ENCODE measurements at places on chromosomes 13 and 19.

DNA sequence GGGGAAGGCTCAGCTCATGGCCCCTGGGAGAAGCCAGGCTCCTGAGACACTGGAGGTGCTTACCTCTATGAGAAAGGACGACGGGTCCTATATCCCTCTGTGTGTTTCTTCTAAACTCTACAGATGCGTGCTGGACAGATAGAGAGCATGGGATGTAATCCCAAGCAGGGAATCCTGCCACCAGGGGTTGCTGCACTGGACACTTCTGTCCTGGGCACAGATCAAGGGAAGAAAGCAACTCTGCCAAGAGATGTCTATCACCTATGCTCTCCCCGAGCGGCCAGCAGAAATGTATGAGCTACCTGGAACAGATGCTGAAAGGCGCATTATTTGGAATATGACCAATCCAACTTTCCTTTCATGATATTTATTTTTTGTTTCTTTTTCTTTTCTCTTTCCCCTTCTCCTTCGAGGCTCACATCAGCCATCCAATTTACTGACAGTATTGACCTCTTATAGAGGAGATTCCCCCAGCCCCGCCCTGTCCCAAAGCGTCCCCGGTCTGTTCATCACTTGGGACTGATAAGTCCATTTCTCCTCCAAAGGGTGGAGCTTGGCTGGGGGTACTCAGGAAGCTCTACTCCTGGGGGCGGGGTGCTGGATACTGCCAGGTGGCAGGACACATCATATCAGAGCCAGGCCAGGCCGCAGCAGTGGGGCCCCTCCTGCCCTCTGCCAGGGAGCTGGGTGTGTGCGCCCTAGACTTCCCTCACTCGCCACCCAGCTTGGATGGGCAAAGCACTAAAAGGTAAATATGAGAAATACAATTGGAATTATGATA is 34.2 kb downstream of the TSHZ3 start:
- DNase-seq = no peak

GRCh38 chr19:48598996-48599700 is 7.4 kb upstream of the SPACA4 start:
- no peak for DNase-seq

DNA sequence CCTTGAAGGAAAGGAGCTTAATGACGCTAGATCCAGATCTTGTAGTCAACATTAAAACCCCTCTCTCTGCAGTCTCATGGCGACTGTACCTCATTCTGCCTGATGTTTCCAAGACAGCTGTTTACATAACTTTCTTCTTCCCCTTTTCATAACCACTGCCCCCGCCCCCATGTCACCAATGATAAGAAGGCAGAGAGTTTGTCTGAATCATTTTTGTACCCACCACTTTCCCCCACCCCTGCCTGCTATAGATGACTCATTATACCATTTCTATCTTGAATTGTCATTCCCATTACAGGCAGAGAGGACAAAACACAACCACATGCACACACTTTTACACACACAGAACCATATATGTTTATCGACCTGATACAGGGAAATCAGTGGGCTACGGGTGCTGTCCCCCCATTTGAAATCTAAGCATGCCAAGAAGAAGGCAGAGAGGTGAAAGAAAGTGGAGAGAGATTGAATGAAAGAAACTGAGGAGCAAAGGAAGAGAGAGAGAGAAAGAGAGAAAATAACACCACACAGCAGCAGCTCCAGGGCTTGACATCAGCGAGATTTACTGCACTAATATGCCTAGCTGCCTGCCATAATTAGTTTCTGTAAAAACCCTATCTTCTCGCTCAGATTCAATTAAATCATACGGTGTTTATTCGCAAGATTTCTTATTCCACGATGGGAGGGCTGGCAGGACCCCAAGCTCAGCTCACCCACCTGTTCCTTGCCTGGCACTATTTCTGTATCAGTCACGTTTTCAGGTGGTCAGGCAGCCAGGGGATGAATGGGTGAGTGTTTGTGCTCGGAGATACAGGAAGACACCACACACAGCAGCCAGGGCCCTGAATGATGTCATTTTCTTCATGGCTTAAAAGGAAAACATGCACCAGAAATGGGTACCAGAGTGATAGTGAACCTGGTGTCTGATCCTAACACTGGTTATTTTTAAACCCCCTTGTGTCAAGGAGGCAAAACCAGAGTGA is 114.3 kb upstream of the SERP2 start:
- peak; percentile 81 for DNase-seq

DNA sequence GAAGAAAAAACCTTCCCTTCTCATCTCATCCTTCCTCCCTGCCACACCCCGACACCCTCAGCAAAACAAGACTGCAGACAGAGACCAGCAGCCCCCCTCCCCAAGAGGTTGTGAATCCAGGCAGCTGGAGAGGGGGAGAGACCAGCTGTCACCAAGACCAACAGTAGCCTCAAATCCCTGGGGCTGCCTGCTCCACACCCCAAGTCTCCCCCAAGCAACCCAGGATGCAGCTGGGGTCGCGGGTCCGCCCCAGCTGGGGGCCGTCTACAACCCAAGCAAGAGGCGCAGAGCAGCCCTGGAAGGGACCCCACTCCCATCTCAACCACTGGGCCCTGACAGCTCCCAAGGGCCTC is 7.1 kb downstream of the KLF16 start:
- DNase-seq = no peak

DNA sequence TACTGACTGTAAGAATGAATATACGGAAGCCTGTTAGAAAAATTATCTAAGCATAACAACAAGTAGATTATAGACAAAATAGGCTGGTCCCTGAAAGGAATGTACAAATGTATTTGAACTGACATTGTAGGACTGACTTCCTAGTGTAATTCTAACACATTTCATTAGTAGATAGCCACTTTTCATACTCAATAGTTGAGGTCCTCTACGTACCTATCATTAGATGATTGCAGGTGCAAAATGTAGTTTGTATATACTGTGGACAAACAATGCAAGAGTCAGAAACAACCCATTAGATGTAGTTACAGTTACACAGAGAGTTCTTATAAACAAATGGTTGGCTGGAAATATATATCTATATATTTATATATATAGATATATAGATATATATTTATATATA is 402.3 kb upstream of the SLITRK6 start:
- no peak for DNase-seq

GRCh38 chr19:50486823-50487515 is 10.3 kb upstream of the GARIN5A start:
- DNase-seq = peak; percentile 84

Measured in erythroblast (primary cell).